ENCODE measurements at places on chromosomes 4 and X. TPM values are rescaled to one million over a fixed set of nuclear protein-coding genes. Genes with fewer than 3 reads are reported as not detected.

CFP gene
- total RNA-seq = 0.11 TPM

PGM2 gene
- total RNA-seq = 33.1 TPM

TLR6 gene
- 0.11 TPM for total RNA-seq

CXCL5 gene
- total RNA-seq = 0.09 TPM

RAB40AL gene
- 0.26 TPM for total RNA-seq

FAAH2 gene
- total RNA-seq = 0.22 TPM

PPP4R3C gene
- not detected for total RNA-seq

ZDHHC15 gene
- total RNA-seq = not detected

ZNF674 gene
- total RNA-seq = 3.6 TPM

MAGEA3 gene
- not detected for total RNA-seq

ZNF157 gene
- not detected for total RNA-seq

MTNR1A gene
- not detected for total RNA-seq

CXCL11 gene
- total RNA-seq = not detected

FGFBP2 gene
- not detected for total RNA-seq

CCNQ gene
- total RNA-seq = 32.1 TPM

SLC49A3 gene
- total RNA-seq = 7.9 TPM

GASK1B gene
- total RNA-seq = 50.8 TPM

TMEM35A gene
- total RNA-seq = 0.65 TPM

PPP1R2C gene
- total RNA-seq = not detected

Measured in dermis lymphatic vessel endothelial cell (primary cell).